ENCODE measurements at places on chromosomes 6 and 20. TPM values are rescaled to one million over a fixed set of nuclear protein-coding genes. Genes with fewer than 3 reads are reported as not detected.

GRCh38 chr6:108170332-108171290 lies 4.8 kb downstream of the NR2E1 start:
- DNase-seq, result no peak

GRCh38 chr20:5510446-5510845 lies 193.7 kb upstream of the PROKR2 start:
- no peak for DNase-seq

DNA sequence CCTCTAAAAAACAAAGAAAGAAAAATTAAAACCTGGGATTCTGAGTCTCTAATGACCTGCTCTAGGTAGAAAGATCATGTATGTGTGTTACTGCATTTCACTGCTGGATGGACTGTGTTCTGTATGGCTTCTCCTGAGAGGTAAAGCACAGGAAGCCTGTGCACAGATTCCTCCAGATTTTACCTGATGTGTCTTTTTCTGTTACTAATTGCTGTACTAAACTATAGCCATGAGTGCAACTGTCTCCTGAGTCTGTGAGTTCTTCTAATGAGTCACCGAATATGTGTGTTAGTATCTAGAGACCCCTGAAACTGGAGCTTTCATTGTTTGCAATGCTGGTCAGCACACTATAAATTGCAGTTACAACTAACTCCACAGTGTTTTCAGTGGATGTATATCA lies 270.8 kb downstream of the CDKAL1 start:
- DNase-seq, result no peak

The STMND1 gene
- total RNA-seq, result not detected

The KCNS1 gene
- under 0.01 TPM for total RNA-seq

- no peak for DNase-seq
These were observed 74.4 kb downstream of the PRL start for GRCh38 chr6:22222469-22222868.

The VARS1 gene
- total RNA-seq, result 36.3 TPM

The SLC22A7 gene
- total RNA-seq, result not detected

- DNase-seq, result no peak
These were observed 22.8 kb upstream of the EPM2A start for GRCh38 chr6:145758113-145758512.

The NINL gene
- 21.0 TPM for total RNA-seq

DNA sequence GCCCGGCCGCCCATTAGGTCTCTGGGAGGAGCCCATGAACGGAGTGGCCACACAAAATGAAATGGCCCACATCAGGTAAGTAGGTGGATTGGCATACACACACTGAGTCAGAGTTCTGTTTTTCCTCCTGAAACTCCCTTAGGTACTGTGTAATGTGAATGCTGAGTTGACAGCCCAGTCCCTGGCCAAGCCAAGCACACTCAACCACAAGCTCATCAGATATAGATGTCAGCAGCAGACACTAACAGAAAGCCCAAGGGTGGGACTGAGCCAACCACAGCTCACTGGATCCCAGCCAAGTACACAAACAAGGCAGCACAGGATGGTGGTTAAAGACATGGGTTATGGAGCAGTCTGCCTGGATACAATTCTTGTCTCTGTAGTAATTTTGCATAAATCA lies 403.4 kb downstream of the GJA1 start:
- peak; percentile 40 for DNase-seq

GRCh38 chr6:16637635-16638034 lies 123.6 kb downstream of the ATXN1 start:
- DNase-seq, result no peak

The HLA-G gene
- total RNA-seq, result not detected

The SLC26A8 gene
- total RNA-seq, result not detected

The DOK5 gene
- 0.20 TPM for total RNA-seq

- DNase-seq, result no peak
These were observed 483.5 kb downstream of the PRKN start for GRCh38 chr6:162244031-162244430.

GRCh38 chr20:48956052-48956451 lies 34.5 kb downstream of the ARFGEF2 start:
- no peak for DNase-seq

DNA sequence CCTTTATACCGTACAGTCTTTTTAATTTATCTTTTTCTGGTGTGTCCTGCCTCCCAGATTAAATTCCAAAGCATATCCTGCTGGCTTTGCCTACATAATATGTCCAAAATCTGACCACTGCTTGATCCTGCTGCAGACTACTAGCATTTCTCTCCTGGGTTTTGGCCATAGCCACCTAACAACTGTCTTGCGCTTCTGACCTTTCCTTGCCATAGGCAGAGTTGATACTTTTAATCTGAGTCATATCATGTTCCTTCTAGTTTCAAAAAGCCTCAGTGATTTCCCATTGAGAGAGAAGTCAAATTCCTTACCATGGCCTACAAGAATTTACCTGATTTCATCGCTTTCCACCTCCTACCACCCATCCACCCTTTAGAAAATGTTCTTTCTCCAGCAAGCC lies 104.8 kb downstream of the BCKDHB start:
- DNase-seq, result no peak

- DNase-seq, result no peak
These were observed 245.9 kb downstream of the FARS2 start for GRCh38 chr6:5507131-5507681.

- no peak for DNase-seq
These were observed 119.8 kb downstream of the ANKS1A start for GRCh38 chr6:35008858-35009257.

GRCh38 chr6:127518710-127519468 lies at the start of gene MTCL3:
TSS of gene MTCL3 (minus strand) at chr6:127519335.
- peak; percentile 45 for DNase-seq

DNA sequence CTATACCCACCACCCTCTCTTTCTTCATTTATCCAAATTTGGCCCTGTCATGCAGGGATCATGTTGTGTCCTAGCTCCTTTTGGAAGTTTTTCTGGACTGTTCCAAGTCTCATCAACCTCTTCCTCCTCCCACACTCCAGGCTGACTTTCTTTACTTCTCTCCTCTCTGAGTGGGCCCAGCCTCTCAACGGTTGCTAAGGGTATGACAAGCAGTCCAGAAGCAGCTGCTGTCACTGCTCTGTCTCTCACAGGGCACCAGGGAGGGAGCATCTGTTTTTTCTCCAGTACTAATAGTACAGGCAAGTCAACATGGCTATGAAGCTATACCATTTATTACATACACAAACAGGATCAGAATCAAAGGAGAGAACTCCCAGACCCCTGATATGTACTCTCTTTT lies 8.2 kb downstream of the NT5DC1 start:
- no peak for DNase-seq

GRCh38 chr6:74073429-74073828 lies 377.4 kb downstream of the CD109 start:
- DNase-seq, result peak; percentile 12

- no peak for DNase-seq
These were observed 701.6 kb downstream of the RFPL4B start for GRCh38 chr6:113048741-113049140.

DNA sequence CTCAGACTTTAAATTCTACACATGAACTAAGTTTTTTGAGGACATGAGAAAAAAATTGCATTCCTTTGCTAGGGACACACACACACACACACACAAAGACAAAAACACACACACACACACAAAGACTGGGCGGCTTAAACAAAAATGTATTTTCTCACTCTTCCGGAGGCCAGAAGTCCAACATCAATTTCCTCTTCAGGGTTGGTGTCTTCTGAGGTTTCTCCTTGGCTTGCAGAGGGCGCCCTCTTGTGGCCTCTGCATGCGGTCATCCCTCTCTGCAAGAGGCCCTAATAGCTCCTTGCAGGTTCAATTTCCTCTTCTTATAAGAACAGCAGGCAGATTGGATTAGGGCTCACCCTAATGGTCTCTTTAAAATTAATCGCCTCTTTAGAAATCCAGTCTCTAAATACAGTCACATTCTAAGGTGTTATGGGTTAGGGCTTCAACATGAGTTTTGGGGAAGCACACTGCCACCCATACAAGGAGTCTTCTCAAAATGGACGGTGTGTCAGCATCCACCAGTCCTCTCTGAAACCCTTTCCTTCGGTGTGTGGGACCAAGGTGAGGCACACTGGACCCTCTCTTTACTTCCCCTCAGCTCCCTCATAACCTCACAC lies 61.4 kb downstream of the GPR6 start:
- DNase-seq, result peak; percentile 88

The TBX18 gene
- total RNA-seq, result 4.4 TPM

The C6orf58 gene
- not detected for total RNA-seq

DNA sequence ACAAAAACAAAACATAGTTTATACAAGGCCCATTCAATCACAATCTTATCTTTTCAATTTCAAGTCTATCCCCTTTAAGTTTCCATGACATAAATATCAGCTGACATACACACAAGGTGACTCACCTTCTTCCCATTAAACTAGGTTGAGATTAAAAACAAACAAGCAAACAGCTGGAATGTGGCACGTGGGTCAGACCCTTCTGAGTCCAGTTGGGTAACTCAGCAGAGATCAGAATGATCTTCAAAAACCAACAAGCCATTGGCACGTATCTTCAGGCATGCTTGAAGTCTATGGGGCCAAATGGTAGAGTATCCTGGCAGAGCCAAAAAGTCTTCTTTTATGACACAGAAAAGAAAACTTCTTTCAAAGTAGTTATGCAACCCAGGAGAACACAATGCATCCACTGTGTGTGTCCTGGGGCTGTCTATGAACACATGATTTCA lies 603.5 kb upstream of the CITED2 start:
- DNase-seq, result no peak

The PYGB gene
- total RNA-seq, result 62.3 TPM

The JPH2 gene
- total RNA-seq, result under 0.01 TPM

DNA sequence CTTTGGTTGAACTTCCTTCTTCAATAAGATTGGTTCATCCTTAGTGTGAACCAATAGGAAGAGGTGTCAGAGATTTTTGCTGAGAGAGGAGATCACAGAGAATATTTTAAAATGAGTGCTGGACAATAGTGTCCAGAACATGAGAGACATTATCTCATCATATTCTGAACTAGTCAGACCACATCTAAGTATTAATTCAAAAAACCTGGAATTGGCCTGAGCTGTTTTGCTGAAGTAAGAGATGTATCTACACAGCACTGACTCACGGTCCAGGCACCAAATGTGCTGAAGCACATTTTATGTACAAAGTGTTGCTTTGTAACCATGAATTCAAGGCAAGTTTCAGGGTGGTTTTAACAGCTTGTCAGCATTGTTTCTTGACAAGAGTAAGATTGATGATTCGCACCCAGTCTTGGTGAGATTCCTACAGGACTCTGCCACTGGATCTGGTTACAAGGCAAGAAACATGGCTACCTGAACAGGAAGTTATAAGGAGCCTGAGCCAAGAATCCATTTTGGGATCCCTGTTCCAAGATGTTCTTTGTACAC lies 178.2 kb upstream of the HEY2 start:
- no peak for DNase-seq

- DNase-seq, result no peak
These were observed 72.7 kb upstream of the RUNX2 start for GRCh38 chr6:45255434-45255833.

GRCh38 chr20:25030007-25030648 lies 27.8 kb downstream of the ACSS1 start:
- no peak for DNase-seq

The ULBP2 gene
- 0.79 TPM for total RNA-seq

The DZANK1 gene
- 0.40 TPM for total RNA-seq

The TENT5A gene
- total RNA-seq, result 0.60 TPM

GRCh38 chr20:13221673-13222318 lies 722 bp downstream of the ISM1 start:
- peak; percentile 71 for DNase-seq

The SYTL3 gene
- total RNA-seq, result 0.87 TPM

GRCh38 chr20:37319151-37319671 lies 26.7 kb upstream of the SRC start:
- no peak for DNase-seq

GRCh38 chr6:1383729-1384548 lies 5.4 kb upstream of the FOXF2 start:
- DNase-seq, result no peak

The HCRTR2 gene
- not detected for total RNA-seq

GRCh38 chr6:209432-210103 lies 82.7 kb upstream of the DUSP22 start:
- DNase-seq, result no peak

- no peak for DNase-seq
These were observed 33.8 kb downstream of the BRPF3 start for GRCh38 chr6:36230371-36230770.

The CCN5 gene
- total RNA-seq, result not detected

DNA sequence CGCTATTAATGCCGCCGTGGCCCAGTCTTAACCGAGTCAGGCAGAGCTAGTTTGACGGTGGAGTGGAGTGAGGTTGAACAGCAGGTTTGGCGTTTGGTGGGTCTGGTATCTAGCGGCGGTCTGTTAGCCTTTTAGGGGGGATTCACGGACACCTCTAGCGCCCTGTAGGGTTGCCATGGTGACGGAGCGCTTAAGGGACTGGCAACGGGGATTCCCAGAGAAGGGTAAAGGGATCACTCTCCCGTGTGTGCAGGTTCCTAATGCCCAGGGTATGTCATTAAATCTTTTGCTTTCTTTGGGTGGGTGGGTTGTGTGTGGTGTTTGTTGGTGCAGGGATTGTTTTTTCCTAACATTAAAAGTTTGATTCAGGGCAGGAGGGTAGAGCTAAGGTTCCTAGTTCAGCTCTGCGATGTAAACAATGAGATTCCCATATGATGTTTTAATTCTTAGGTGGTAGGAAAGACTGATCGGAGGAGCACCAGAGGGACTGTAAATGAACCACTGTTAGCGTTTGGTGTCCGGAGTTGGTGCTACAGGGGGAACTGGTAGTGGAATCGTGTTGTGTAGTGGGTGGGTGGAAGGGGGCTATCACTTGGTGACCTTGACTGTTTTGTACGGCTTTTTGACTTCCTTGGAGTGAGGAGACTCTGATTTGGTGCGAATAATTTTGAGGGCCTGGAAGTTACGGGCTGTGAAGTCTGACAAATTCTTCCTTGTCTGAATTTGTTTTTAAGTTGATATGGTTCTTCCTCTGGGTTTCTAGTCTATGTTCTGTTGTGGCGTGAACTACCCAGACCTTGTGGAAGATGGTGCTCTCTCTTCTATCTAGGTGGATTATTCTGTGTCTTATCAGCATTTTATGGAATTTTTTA lies 5.0 kb downstream of the BRD2 start:
- DNase-seq, result peak; percentile 69
